ENCODE measurements at places on chromosomes 11 and 22.
A peak's percentile ranks its signal among the peaks of the same experiment; 100 is the strongest.

DNA sequence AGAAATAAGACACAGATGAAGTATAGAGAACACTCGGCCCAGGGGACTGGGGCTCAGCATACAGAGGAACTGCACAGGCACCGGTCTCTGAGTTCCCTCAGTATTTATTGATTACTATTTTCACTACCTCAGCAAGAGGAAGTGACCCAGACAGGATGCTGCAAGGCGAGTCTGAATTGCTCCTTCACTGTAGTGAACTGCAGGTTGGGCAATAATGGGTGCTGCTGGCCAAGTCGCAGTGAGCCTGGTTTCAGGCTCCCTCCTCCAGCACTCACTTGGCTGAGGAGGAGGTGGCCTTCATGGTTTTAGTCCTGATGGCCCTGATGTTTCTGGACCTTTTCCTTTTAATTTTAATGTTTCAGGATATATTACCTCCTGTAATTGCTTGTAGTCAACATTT, 10.4 kb downstream of the OR52K2 start:
- DNase-seq, result no peak

GRCh38 chr11:44709966-44710365, 16.8 kb upstream of the TSPAN18 start:
- no peak for DNase-seq

DNA sequence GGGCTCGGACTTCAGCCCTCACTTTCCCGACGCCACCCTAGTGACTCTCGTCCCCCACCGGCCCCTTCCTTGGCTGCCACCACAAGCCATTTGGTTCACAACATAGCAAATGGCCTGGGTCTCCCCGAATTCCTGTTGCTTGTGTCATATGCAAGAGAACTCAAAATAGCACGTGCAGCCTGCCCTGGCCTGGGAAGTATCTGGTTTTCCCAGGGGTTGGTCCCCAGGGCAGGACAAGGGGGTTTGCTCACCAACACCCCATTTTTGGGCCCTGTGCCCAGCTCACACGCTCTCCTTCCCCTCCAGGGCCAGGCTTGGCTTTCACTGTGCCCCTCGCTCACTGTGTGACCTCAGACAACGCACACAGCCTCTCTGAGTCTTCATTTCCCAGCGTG, 12.8 kb upstream of the TPCN2 start:
- DNase-seq, result no peak

DNA sequence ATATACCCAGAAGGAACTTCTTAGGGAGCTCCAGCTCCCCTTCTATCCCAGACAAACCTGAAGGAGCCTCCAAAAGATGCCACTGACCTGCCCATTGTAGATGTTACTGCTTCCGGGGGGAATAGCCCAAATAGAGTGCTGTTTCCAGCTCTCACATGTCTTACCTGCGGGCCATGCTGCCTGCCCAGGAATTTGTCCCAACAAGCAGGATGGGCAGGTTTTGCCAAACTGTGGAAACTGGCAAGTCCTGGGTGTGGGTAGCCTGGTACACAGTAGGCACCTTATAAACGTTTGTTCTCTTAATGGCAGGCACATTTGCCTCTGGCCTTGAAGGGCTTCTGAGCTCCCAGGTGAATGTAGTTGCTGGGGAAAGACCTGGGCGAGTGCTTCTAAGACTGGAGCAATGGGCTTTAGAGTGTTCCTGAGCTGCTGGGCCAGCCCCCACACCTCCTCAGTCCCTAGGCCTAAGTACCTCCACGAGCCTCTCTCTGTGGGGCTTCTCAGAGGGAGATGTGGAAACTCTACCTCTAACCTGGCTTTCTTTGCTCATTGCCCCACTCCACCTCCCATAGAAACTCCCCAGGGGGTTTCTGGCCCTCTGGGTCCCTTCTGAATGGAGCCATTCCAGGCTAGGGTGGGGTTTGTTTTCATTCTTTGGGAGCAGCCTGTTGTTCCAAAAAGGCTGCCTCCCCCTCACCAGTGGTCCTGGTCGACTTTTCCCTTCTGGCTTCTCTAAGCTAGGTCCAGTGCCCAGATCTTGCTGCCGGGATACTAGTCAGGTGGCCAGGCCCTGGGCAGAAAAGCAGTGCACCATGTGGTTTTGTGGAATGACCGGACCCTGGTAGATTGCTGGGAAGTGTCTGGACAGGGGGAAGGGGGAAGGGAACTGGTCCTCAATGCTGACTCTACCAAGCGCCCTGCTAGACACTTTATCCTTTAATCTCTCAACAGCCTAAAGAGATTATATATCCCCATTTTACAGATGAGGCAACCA, 37.2 kb downstream of the LIMK2 start:
- no peak for DNase-seq

DNA sequence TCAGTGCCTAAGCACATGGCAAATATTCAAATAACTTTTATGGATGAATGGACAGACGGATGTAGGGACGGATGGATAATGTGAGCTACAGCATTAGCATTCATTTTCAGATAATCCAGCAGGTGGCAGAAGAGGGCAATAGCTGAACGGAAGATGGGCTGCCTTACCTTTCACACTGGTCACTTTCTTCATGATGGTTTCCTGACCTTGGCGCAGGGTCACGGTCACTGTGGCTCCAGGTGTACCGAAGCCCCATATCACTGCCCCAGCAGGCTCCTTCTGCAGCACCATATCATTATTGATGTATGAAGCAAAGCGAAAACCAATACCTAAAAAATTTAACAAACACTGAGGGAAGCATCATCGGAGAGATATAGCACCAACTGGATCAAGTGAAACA, 4.3 kb downstream of the SIAE start:
- DNase-seq, result no peak

DNA sequence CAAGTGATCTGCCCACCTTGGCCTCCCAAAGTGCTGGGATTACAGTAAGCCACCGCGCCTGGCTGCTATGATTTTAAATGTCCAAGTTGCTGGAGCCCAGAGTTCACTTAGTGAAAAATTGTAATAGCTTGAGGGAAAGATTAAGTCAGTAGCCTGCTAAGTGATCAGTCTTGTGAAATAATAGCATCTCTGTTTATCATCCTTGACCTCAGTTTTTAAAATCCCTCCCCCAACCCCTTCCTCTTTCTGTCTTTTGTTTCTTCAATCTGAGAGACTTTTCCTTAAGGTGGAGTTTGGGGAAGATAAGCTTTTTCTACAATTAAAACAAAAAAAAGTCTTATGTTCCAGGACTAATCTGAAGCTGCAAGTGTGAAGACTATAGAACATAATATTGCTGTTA, 6.4 kb downstream of the HIPK3 start:
- DNase-seq, result no peak

- DNase-seq, result no peak
These were observed 3.2 kb downstream of the CTSD start for GRCh38 chr11:1760351-1761109.

DNA sequence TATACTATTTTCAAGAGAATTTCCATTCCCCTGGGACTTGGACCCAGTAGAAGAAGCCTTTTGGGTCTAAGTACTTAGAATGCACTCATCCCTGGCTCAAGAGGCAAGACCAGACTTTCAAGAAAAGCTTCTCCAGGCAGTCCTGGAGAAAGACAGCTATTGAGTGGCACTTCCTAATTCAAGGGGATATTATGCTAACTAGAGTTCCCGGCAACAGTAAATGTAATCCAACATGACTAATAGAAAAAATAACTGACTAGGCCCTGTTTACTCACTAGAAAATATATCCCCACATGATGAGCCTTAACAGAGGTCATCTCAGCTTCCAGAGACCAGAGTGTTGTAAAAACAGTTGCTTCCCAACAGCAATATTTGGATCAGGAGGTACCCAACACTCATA, 47.2 kb upstream of the AKIP1 start:
- DNase-seq, result no peak

- DNase-seq, result no peak
These were observed 72.5 kb upstream of the AMPD3 start for GRCh38 chr11:10382518-10382917.

DNA sequence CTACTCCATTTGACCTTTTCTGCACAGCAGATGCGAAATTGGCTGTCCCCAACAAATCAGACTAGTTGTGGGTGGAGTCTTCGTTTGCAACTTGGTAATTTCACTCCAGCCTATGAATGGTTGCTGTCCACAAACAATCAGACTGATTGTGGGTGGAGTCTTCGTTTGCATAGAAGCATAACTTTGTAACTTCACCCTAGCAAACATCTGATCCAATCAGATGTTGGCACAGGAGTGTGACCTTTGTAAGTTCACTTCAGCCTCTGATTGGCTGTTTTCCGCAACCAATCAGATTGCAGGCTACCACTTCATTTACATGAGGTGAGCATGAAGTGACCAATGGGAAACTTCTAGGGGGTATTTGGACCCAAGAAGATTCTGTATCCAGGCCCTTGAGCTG, 16.3 kb upstream of the CABP2 start:
- no peak for DNase-seq

- no peak for DNase-seq
These were observed 25.8 kb downstream of the KCNC1 start for GRCh38 chr11:17760102-17761029.

- DNase-seq, result no peak
These were observed 66.7 kb upstream of the CLTCL1 start for GRCh38 chr22:19358195-19358594.

DNA sequence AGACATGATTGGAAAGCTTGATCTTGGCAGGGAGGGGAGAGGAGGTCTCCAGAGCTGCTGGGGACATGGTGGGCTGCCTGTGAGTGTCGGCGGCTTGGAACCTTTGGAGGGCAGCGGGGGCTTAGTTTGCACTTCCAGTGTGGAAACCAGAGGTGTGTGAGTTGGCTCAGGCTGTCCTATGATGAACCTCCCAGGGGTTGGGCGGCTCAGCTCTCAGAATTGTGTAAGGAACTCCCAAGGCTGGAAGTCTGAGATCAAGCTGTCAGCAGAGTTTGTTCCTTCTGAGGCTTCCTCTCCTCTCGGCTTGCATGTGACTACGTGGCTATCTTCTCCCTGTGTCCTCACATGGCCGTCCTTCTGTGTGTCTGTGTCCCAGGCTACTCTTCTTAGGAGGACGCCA, 87.9 kb upstream of the B3GAT1 start:
- DNase-seq, result no peak

DNA sequence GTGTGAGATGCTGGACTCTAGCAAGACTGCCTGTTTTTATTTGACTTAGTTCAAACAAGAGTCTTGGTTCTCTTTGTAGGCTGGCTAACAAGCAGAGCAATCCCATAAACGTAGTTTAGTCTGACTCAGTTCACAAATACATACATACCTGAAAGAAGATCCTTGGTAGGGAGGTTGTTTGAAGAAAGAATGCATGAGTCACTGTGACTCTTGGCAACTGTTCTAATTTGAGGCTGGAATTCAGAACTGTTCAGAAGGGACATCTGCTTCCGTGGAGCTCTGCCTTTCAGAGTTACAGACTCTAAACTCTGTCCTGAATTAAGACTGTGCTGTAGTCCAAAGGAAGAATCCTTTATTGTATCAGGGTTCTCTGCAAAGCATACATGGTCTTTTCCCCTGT, 32.2 kb downstream of the C2CD3 start:
- no peak for DNase-seq

- no peak for DNase-seq
These were observed 33.6 kb downstream of the TCF20 start for GRCh38 chr22:42236848-42237247.

GRCh38 chr22:47199261-47199978, 437.0 kb downstream of the TBC1D22A start:
- no peak for DNase-seq

DNA sequence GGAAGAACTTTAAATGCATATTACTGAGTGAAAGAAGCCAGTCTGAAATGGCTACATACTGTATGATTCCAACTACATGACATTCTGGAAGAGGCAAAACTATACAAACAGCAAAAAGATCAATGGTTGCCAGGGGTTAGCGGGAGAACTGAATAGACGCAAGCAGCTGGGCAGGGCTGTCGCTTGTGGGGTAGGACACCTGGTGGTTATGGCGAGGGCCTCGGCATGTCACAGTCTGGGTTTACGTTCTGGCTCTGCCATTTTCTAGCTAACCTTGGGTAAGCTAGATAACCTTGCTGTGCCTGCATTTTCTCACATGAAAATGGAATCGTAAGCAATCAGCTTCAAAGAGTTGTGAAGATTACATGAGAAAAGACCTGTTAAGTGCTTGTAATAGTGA, 55.2 kb upstream of the SYT13 start:
- DNase-seq, result no peak

GRCh38 chr11:62791501-62792201, at the start of gene TMEM223:
TSS of gene TMEM223 (minus strand) at chr11:62792006. CDS start at chr11:62791994, 12 bp downstream.
- peak; percentile 91 for DNase-seq

Data from activated CD4-positive, CD25-positive, alpha-beta regulatory T cell treated with anti-CD3 and anti-CD28 coated beads, Interleukin-2, amount 50 U/mL, for 72 hours (primary cell).